ENCODE measurements at places on chromosomes 5 and 9. TPM values are rescaled to one million over a fixed set of nuclear protein-coding genes. Genes with fewer than 3 reads are reported as not detected.

The THBS4 gene
- 0.27 TPM for total RNA-seq

The NNT gene
- total RNA-seq, result 148 TPM

The EGFLAM gene
- total RNA-seq, result 0.40 TPM

The XPA gene
- total RNA-seq, result 7.0 TPM

The DNLZ gene
- total RNA-seq, result 10.8 TPM

The IFNA6 gene
- total RNA-seq, result not detected

The JADE2 gene
- total RNA-seq, result 24.1 TPM

The CCDC183 gene
- 2.4 TPM for total RNA-seq

The STOML2 gene
- total RNA-seq, result 233 TPM

The PCDHA9 gene
- not detected for total RNA-seq

The ADAMTS16 gene
- total RNA-seq, result not detected

The AGXT2 gene
- not detected for total RNA-seq

The CCL21 gene
- total RNA-seq, result 42.2 TPM

The PCDHGB3 gene
- total RNA-seq, result 0.57 TPM

The PTGDS gene
- total RNA-seq, result 26.1 TPM

The PRXL2C gene
- total RNA-seq, result 2.6 TPM

The OR1J2 gene
- not detected for total RNA-seq

DNA sequence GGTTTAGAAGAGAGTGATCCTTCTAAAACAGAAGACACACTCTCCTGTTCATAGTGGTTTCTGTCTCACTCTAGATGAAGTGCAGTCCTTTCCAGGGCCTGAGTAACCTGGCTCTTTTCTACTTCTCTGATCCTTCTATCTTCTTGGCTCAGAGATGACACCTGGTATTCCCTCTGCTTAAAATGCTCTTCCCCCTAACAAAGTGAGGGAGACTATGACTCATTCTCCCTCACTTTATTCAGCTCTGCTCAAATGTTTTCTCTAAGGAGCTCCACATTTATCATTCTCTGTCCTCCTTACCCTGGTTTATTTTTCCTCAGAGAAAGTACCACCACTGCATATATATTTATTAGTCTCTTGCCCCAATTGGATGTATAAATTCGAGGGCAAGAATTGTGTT is 24.6 kb downstream of the TUT7 start:
- no peak for DNase-seq

- DNase-seq, result no peak
Observed at GRCh38 chr9:121912812-121913627, 180.1 kb downstream of the TTLL11 start.

- DNase-seq, result no peak
Observed at GRCh38 chr9:114450833-114451706, 54.2 kb downstream of the WHRN start.

DNA sequence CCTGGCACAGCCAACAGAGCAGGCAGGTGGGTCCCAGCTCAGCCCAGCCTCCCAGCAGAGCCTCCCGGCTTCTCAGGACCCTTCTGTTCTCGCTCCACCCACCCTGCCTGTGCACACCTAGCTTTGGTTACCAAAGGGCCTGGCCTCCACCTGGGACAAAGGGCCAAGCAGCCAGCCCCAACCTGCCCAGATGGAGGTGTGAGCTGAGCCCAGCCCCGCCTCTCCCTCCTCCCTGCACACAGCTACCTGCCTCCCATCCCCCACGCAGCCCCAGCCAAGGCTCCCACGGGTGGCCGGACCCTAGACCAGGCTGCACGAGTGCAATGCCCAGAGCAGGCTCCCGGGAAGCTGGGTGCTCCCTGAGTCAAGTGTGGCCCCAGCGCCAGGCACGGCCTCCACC is 5.6 kb downstream of the TPRN start:
- DNase-seq, result peak; percentile 84

- DNase-seq, result no peak
Observed at GRCh38 chr5:145778144-145778900, 56.8 kb downstream of the PRELID2 start.

DNA sequence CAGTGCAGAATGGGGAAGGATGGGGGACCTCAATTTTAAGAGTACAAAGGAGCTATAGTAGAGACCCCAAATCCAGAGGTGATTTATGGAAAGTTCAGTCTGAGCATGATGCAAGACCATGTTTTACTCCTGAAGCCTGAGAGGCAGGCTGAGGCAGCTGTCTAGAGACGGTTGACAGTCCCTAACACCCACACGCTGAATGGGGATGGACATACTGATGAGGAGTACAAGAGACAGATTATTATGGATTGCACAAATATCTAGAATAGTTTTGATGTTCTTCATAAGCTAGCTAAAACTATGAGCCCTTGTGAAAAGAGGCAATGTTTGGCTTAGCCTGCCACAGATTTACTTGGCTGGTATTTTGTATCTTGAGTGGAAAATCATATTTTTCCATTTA is 64.5 kb downstream of the PRR16 start:
- no peak for DNase-seq

GRCh38 chr5:116068028-116068632 is 16.7 kb upstream of the COMMD10 start:
- peak; percentile 44 for DNase-seq

- no peak for DNase-seq
Observed at GRCh38 chr5:130868186-130868840, 296.7 kb downstream of the HINT1 start.

GRCh38 chr9:3479514-3480352 is 46.1 kb downstream of the RFX3 start:
- DNase-seq, result no peak

DNA sequence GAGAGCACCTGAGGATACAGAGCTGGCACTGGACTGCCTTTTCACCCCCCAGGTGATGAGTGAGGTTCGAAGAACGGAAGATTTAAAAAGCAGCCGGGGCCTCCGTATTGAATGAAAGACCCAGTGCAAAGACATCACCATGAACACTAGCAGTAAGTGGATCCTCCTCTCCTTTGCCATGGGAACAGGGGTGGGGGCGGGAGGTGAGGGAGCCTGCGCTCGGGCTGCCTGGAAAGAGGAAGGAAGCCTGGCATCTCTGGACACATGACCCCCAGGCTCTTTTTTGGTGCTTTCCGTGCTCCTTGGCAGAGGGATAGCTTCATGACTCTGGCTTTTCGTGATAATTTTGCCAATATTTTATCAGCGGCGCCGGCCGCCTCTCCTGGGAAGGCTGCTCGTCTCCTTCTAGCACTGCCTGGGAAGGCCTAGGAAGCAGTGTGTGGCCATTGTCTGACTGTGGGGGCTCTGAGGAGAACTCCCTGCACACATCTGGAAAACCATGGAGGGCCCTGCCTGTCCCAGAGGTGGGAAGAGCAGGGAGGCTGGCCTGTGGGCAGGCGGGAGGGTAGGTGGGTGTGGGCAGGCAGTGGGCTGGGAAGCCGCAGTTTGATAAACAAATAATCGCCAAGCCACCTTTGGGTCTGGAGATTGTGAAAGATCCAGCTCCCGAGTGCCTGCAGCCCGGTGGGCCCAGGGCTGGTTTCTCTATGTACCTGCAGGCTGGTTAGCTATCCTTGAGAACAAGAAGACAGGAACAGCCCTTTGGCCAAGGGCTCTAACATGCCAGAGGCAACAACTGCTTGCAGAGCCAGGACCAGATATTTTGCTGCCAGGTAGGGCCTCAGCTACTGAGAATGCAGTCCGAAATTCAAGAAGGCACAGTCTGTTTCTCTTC is 911 bp downstream of the ABLIM3 start:
- DNase-seq, result no peak

- DNase-seq, result peak; percentile 84
Observed at GRCh38 chr9:70257991-70258691, 637 bp upstream of the SMC5 start.

- no peak for DNase-seq
Observed at GRCh38 chr5:63687854-63688516, 274.3 kb downstream of the HTR1A start.

DNA sequence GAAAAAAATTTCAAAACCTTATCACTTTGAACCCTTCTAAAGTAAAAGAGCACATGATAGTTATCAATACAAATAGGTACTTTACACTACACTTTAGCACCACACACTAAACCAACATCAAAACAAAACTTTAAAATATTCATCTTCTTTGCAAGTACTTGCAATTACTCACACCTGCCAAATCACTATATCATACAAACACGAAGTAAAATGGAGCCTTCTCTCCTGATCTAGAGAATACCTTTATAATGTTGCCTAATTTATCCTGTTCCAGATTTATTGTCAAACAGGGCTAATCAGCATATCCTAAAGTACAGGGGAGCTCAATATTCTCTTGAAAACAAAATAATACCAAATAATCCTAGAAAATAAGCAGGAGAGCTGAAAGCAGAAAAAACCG is 3.0 kb downstream of the RNF145 start:
- DNase-seq, result no peak

GRCh38 chr5:139900546-139901250 is 105.1 kb downstream of the PSD2 start:
- DNase-seq, result no peak

GRCh38 chr5:122999947-123000563 is 36.5 kb downstream of the PPIC start:
- peak; percentile 18 for DNase-seq

GRCh38 chr5:73682176-73682575 is 56.2 kb downstream of the ARHGEF28 start:
- DNase-seq, result no peak

GRCh38 chr5:561408-561807 is 37.2 kb upstream of the SLC9A3 start:
- DNase-seq, result no peak

DNA sequence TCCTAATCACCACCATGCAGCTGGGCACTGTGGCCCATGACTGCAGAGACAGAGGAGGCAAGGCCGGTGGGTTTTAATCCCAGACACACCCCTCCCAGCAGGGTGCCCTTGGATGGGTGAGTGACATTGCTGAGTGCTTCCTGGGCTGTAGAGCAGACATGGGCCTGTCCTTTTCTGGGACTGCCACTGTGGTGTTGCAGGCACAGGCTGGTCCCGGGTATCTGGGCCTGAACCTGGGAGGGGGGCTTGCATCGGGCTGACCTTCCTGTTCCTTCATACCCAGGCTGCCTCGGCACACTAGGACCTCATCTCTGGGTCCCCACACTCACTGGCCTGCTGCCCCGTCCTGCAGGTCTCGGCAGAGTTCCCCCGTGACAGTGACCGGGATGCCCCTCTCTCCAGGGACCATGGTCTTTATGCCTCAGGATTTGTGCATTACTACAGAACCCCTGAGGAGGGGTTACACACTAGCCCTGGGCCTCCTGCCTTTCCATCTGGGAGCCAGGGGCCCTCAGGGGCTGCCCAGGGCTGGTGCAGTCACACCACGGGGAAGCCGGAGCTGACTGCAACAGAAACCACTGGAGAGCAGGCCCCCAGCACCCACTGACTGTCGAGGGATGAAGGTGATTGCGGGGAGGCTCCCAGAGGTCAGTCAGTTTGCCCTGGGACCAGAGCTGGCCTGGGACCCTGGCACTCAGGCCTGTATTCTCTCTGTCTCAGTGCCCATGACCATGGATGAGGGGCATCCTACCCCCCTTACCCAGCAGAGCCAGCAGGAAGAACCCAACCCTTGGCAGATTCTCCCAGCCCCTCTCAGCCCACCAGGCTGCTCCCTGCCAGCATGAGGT is 8.9 kb upstream of the SLC25A48 start:
- DNase-seq, result no peak

DNA sequence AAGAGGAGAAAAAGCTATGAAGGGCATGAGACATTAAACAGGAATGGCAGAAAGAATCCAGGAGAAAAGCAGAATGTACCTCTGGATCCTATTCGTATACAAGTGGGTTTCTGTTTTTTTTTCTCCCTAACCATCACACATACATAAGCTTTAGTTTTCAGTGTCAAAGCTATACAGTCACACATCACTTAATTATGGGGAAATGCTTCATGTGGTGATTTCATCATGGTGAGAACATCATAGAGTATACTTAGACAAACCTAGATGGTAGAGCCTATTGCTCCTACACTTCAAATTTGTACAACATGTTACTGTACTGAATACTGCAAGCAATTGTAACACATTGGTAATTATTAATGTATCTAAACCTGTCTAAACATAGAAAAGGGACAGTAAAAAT is 290.6 kb downstream of the AOPEP start:
- no peak for DNase-seq

DNA sequence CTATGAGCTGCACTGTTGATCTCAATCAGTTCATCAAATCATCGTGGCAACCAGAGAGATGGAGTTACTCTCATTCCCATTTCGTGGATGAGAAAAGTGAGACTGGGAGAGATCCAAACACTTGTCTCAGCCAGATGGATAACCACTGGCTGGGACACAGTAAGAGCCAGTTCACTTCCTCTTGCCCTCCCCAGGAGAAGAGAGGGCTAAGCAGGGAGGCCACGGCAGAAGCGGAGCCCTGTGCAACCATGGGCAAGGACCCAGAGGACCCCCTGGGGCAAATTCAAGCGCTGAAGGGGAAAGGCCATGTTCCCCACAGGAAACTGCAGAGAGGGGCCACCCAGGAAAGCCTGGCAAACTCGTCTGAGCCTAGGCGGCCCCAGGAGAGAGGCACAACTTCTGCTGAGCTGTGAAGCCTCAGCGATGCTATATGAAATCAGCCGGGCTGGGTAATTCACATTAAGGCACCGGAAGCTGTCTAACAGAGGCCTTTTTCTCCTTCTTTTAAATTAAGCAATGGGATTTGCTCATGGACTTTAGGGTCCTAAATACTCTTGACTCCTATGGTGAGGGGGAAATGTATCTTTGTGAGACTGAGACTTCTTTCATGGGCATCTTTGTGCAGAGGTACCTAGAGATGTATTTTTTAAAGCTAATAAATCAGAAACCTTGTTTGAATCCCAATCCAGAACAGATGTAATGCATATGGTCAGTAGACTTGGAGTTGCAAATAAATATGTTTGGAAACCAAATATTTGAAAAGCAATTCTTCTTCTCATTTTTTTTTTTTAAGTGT is 137.1 kb upstream of the SMIM23 start:
- no peak for DNase-seq

DNA sequence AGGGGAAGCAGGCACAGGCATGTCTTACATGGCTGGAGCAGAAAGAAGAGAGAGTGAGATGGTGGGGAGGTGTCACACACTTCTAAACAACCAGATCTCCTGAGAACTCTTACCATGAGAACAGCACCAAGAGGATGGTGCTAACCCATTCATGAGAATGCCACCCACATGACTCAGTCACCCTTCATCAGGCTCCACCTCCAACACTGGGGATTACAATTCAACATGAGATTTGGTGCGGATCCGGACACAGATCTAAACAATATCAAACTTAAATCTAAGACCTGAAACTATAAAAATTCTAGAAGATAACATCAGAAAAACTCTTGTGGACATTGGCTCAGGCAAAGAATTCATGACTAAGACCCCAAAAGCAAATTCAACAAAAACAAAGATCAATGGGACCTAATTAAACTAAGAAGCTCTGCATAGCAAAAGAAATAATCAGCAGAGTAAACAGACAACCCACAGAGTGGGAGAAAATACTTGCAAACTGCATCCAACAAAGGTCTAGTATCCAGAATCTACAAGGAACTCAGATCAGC is 65.4 kb downstream of the SPATA31C2 start:
- no peak for DNase-seq
